ENCODE measurements at places on chromosomes 1 and 21. TPM values are rescaled to one million over a fixed set of nuclear protein-coding genes. Genes with fewer than 3 reads are reported as not detected.

Gene CFHR5
- not detected for total RNA-seq

Gene KCNH1
- not detected for total RNA-seq

Gene TNFRSF1B
- total RNA-seq: 87.2 TPM

Gene FCGR3B
- not detected for total RNA-seq

Gene DNAJB4
- 7.3 TPM for total RNA-seq

DNA sequence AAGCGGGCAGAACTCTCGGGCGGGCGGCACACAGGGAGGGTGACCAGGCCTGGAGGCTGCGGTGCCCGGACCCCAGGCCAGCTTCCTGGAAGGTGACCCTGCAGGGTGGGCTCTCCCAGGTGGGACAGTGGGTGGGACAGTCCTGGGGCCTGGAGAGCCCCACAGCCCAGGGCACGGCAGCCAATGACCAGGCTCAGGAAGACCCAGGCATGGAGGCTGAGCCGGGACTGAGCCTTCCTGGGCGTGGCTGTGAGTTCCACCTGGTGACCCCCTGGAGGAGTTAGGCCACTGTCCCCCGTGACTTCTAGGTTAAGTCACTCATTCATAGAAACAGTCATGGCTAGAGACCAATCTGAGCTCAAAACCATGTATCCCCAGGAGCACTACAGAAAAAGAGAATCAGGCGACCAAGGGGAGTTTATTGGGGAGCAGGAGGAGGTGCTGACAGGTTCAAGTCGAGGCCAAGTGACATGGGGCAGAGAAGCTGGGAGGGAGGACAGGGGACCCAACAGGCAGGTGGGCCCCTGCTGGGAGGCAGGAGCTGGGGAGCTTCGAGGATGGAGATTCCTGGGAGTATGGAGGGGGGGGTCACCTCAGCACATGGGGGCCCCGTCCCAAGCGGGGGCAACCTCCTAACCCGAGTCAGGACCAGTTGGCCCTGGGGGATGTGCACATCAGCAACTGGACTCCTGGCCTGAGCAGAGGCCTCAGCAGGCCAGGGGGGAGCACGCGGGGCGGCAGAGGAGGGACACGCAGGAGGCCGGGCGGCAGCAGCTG is 1.2 kb downstream of the KRTAP10-5 start:
- H3K4me3 ChIP-seq: no peak overlapping the region
- no peaks in the 10 kb centered on the region for H3K4me1 ChIP-seq
- H3K27ac ChIP-seq: no peak overlapping the region
- H3K27me3 ChIP-seq: no peaks in the 10 kb centered on the region
- H3K36me3 ChIP-seq: no peaks in the 10 kb centered on the region
- no peak for DNase-seq

DNA sequence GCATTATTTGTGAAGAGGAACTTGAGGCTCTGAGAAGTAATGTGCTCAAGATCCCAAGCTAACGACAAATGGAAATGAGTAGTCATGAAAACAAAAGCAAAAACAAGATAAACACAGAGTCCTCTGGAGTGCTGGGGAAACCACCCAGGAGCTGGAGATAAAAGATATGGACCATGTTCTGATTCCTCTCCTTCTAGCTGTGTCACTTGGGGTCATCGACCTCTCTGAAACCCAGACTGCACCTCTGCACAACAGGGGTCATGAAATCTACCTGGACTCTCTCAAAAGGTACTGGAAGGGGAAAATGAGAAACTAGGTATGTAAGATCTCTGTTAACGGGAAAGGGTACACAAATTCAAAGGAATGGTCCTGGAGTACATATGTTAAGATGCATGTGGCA is 6.5 kb downstream of the PGLYRP4 start:
- no peaks in the 10 kb centered on the region for H3K27me3 ChIP-seq
- H3K4me1 ChIP-seq: peaks cover 30% of the 10 kb centered on the region
- H3K27ac ChIP-seq: peak overlapping the region; percentile 86
- H3K4me3 ChIP-seq: peak overlapping the region; percentile 55
- DNase-seq: no peak

DNA sequence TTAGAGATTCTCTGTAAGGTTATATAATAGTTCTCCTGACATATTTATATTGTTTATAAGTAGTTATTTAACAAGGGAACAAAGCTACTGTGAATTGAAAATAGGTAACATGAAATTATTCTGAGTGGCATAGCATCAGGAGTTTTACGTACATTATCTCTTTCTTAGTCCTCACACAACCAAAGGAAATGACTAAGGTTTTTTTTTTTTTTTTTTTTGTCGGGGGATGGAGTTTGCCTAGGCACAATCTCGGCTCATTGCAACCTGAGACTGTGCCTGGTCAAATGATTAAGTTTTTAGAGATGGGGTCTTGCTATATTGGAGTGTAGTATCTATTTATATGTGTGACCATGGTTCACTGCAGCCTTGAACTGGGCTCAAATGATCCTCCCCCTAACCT is 24.9 kb downstream of the TMED5 start:
- H3K36me3 ChIP-seq: peaks cover 29% of the 10 kb centered on the region
- no peaks in the 10 kb centered on the region for H3K27me3 ChIP-seq
- H3K4me3 ChIP-seq: no peak overlapping the region
- no peak overlapping the region for H3K27ac ChIP-seq

- no peak for DNase-seq
- no peaks in the 10 kb centered on the region for H3K27me3 ChIP-seq
- H3K36me3 ChIP-seq: no peaks in the 10 kb centered on the region
- H3K27ac ChIP-seq: no peak overlapping the region
- H3K4me3 ChIP-seq: no peak overlapping the region
These were observed 276.5 kb downstream of the PRDM2 start for GRCh38 chr1:13976485-13976884.

GRCh38 chr1:241208910-241209379 is 148.1 kb downstream of the RGS7 start:
- no peak for DNase-seq
- H3K27me3 ChIP-seq: no peaks in the 10 kb centered on the region
- no peaks in the 10 kb centered on the region for H3K4me1 ChIP-seq
- H3K27ac ChIP-seq: no peak overlapping the region

GRCh38 chr21:42655796-42656770 is 2.7 kb downstream of the PDE9A start:
- no peak overlapping the region for H3K27ac ChIP-seq
- H3K27me3 ChIP-seq: peaks cover 17% of the 10 kb centered on the region
- no peak overlapping the region for H3K4me3 ChIP-seq
- no peaks in the 10 kb centered on the region for H3K36me3 ChIP-seq
- DNase-seq: no peak

- 0 out of 2 replicates have a peak, but pooled peaks cover 5% of the 10 kb centered on the region for H3K36me3 ChIP-seq
- H3K4me3 ChIP-seq: peak overlapping the region; percentile 82
- peaks cover 27% of the 10 kb centered on the region for H3K4me1 ChIP-seq
- no peak overlapping the region for H3K27ac ChIP-seq
These were observed 476 bp downstream of the BATF3 start for GRCh38 chr1:212699104-212699624.

DNA sequence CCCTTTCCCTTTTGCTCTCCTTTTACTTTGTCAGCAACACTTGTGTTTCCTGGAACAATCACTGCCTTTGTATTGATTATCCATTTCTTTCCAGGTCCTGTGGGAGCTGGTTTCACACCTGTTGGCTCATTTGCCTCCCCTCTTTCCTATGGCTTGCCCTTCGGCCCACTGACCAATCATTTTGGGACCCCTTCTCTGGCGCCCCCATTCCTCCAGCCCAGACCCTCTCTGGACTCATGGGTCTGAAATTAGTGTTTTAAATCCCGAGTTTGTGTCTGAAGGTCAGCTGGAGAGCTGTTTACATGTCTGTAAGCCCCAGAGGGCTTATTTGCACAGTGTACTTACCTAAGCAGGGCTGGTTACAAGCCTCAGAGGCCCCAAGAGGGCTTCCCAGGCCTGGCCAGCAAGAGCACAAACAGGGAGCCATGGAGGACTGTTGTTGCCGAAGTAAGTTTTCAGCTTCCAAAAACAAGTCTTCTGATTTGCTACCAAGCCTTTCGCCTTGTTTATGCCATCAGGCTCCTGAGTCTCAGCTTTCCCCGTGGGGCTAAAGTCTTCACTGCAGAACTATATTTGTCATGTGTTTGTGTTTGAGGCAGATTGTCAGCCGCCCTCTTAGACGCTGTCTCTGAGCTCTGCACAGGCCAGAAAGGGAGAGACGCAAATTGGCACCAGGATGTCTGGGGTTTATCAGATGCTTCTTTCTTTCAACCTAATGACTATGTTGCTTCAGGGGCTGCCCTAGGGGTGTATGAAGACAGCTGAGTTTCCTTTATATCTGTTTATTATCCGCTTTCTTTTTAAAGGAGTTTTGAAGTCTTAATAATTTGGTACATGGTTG is 93.0 kb downstream of the ATP1A1 start:
- no peak overlapping the region for H3K4me3 ChIP-seq
- H3K4me1 ChIP-seq: no peaks in the 10 kb centered on the region
- no peaks in the 10 kb centered on the region for H3K27me3 ChIP-seq
- no peak for DNase-seq
- no peaks in the 10 kb centered on the region for H3K36me3 ChIP-seq
- no peak overlapping the region for H3K27ac ChIP-seq

- no peaks in the 10 kb centered on the region for H3K27me3 ChIP-seq
- H3K27ac ChIP-seq: no peak overlapping the region
- H3K4me3 ChIP-seq: no peak overlapping the region
- H3K36me3 ChIP-seq: no peaks in the 10 kb centered on the region
These were observed 11.2 kb upstream of the SLC35E2B start for GRCh38 chr1:1703796-1704195.

- no peaks in the 10 kb centered on the region for H3K27me3 ChIP-seq
- no peak for DNase-seq
- no peaks in the 10 kb centered on the region for H3K36me3 ChIP-seq
- H3K4me1 ChIP-seq: no peaks in the 10 kb centered on the region
These were observed 844.9 kb downstream of the KCNT2 start for GRCh38 chr1:195763146-195763906.

GRCh38 chr1:208189183-208189582 is 55.0 kb downstream of the PLXNA2 start:
- H3K36me3 ChIP-seq: no peaks in the 10 kb centered on the region
- H3K27ac ChIP-seq: peak overlapping the region; percentile 92
- H3K4me1 ChIP-seq: peaks cover 44% of the 10 kb centered on the region
- peak; percentile 46 for DNase-seq

DNA sequence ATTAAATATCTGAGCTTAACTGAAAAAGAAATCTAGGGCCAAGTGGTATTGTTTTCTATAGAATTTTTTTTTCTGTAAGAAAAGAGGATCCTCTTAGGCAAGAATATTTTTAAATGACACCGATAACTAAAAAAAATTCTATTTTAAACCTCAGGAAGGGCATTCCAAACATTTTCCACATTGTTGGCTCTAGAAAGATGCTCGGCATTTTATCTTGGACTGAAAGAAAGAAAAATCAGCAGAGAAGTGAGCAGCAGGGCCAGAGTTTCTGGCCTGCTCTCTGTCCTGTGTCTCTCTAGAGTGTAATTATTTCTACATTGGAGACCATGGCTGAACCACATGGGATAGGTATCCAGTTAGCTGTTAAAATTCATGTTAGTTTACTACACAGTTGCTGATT is 192.5 kb upstream of the GREM2 start:
- H3K4me1 ChIP-seq: no peaks in the 10 kb centered on the region
- DNase-seq: no peak
- no peaks in the 10 kb centered on the region for H3K36me3 ChIP-seq
- no peak overlapping the region for H3K27ac ChIP-seq
- no peaks in the 10 kb centered on the region for H3K27me3 ChIP-seq

DNA sequence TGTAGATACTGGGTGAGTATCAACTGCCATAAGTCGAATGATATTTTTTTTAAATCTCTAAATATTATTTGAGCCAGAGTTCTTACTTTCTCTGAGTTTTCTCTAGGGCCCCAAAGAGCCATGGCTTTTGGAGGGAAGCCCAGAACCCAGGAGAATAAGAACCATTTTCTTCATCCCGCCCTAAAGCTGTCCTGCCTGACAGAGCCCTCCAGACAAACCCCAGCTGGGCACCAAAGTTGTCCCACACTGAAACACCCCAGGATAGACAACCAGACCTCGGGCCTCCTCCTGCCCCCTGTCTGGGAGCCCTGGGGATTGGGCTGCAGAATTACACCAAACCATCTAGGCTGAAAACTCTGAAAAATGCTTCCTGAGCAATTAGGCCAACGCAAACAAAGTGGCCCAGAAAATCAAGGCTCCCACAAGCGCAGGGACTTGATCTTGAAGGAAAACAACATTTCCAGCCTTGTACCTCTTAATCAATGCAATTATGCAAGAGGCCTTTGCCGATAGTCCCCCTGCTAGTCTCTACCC is 113.1 kb downstream of the RRAGC start:
- H3K27me3 ChIP-seq: no peaks in the 10 kb centered on the region
- H3K36me3 ChIP-seq: no peaks in the 10 kb centered on the region

GRCh38 chr1:232904566-232904965 is 45.8 kb upstream of the NTPCR start:
- H3K4me3 ChIP-seq: no peak overlapping the region
- no peaks in the 10 kb centered on the region for H3K4me1 ChIP-seq
- no peaks in the 10 kb centered on the region for H3K27me3 ChIP-seq

- no peaks in the 10 kb centered on the region for H3K36me3 ChIP-seq
- no peaks in the 10 kb centered on the region for H3K27me3 ChIP-seq
- no peak overlapping the region for H3K4me3 ChIP-seq
- no peak for DNase-seq
These were observed 392.9 kb upstream of the RUNX1 start for GRCh38 chr21:35441868-35442582.

DNA sequence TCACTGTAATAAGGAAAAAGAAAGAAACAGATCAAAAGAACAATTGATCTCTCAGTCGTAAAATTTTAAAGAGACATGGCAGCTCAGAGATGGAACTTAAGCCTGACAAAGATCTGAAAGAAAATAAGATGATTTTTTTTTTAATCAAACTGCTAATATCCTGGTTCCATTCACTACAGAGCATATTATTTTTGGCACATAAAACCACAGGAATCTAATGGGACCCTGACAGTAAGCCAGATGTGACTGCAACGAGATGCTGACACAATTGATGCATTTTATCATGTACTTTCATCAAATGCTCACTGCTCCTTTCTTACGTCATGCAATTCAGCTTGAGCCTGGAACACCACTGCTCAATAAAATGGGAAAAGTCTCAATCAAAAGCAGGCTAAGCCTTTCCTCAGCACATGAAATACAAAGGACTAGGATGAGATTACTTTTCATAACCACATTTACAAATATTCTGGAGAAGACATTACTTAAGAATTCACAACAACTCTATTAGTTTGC is 16.6 kb downstream of the GPATCH2 start:
- DNase-seq: no peak
- no peak overlapping the region for H3K4me3 ChIP-seq
- H3K27ac ChIP-seq: no peak overlapping the region
- H3K36me3 ChIP-seq: no peaks in the 10 kb centered on the region
- no peaks in the 10 kb centered on the region for H3K27me3 ChIP-seq

GRCh38 chr1:70355111-70355407 is 537 bp upstream of the ANKRD13C start:
- no peaks in the 10 kb centered on the region for H3K27me3 ChIP-seq
- H3K4me3 ChIP-seq: peak overlapping the region; percentile 88
- H3K4me1 ChIP-seq: peaks cover 13% of the 10 kb centered on the region
- no peaks in the 10 kb centered on the region for H3K36me3 ChIP-seq
- H3K27ac ChIP-seq: peak overlapping the region; percentile 90

All from GM12878 (cell line).